ENCODE measurements at places on chromosomes 11 and 22.

- DNase-seq, result no peak
Observed at GRCh38 chr22:37534445-37534844, 15.2 kb upstream of the CARD10 start.

- DNase-seq, result no peak
Observed at GRCh38 chr11:76267556-76267955, 61.3 kb upstream of the WNT11 start.

GRCh38 chr11:43404406-43404805 lies 45.7 kb downstream of the TTC17 start:
- DNase-seq, result no peak

DNA sequence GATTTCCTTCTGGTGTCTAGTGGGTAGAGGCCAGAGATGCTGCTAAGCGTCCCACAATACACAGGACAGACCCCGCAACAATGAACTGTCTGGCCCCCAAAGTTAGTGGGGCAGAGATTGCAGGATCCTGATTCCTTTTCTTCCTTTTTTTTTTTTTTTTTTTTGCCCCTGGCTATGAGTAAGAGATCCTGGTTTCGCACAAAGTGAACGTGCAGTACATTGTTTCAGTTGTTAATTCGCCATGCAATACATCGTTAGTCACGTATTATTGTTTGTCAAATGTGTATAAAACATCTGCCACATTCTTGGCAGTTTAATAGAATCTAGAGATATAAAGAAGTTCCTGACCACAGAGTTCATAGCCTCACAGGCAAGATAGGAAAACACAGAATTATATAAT lies 20.2 kb downstream of the ST3GAL4 start:
- no peak for DNase-seq

DNA sequence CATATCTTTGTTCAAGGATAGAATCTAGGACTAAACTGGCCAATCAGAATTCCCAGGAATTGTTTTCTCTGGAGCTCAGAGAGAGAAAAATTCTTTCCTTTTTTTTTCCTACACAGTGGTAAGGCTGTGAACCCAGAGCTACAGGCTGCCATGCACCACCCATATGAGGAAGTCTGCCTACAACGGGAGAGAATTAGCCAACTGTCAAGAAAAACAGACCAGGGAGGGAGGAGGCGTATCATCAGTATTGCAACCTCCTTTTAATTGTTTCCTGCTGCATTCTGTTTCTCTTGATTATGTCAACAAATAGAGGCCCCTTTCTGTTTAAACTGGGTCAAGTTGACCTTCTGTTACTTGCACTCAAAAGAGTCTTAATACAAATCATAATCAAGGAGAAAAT lies 176.5 kb upstream of the UBASH3B start:
- no peak for DNase-seq

- no peak for DNase-seq
Observed at GRCh38 chr22:27588268-27588667, 213.3 kb downstream of the MN1 start.

GRCh38 chr22:30906946-30907345 lies 61.6 kb downstream of the MORC2 start:
- DNase-seq, result no peak

Measured in cortex of kidney (tissue), 1 donor.